ENCODE measurements at places on chromosomes 3 and 15. TPM values are rescaled to one million over a fixed set of nuclear protein-coding genes. Genes with fewer than 3 reads are reported as not detected.

The TLR9 gene
- total RNA-seq, result not detected

DNA sequence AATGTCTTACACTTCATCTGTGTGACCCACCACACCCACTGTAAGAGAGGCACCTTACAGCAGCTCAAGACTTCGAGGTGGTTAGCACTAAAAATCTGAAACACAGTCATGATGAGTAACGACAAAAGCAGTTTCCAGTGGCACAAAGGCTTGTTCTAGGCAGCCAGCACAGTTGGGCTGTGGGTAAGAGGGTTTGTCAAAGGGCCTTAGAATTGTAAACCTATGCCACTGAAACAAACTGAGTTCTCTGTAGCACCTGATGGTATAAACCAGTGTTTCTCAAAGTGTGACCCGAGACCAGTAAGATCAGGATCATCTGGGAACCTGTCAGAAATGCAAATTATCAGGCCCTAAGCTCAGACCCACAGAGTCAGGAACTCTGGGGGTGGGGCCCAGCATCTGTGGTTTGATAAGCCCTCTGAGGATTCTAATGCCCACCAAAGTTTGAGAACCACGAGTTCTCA lies 36.5 kb downstream of the DAPK2 start:
- H3K27me3 ChIP-seq, result no peaks in the 10 kb centered on the region
- no peaks in the 10 kb centered on the region for H3K36me3 ChIP-seq
- H3K4me3 ChIP-seq, result peak overlapping the region; percentile 55
- DNase-seq, result peak; percentile 39
- peak overlapping the region; percentile 87 for H3K27ac ChIP-seq

GRCh38 chr3:42440924-42441323 lies 30.5 kb upstream of the LYZL4 start:
- no peak overlapping the region for H3K27ac ChIP-seq
- H3K4me3 ChIP-seq, result no peak overlapping the region
- no peaks in the 10 kb centered on the region for H3K36me3 ChIP-seq
- H3K27me3 ChIP-seq, result peaks cover 2% of the 10 kb centered on the region
- H3K4me1 ChIP-seq, result no peaks in the 10 kb centered on the region

GRCh38 chr15:90143166-90143655 lies 40.9 kb upstream of the IDH2 start:
- H3K36me3 ChIP-seq, result peaks cover 6% of the 10 kb centered on the region
- DNase-seq, result peak; percentile 59
- peak overlapping the region; percentile 1 for H3K4me3 ChIP-seq

DNA sequence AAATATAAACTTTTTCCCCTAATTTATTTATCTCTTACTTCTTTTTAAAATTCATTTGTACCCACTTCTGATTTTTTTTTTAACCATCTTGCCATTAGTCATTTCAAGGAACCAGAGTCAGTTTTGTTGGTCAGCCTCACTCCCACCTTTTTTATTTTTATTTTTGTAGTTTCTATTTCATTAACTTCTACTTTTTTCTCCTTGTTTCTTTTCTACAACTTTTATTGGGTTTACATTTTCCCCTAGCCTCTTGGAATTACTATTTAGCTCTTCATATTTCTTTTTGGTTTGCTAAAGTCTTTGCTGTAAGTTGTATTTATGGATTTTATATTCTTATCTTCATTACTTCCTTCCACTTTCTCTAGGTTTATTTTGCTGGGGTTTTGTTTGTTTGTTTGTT lies 13.7 kb upstream of the VEPH1 start:
- H3K36me3 ChIP-seq, result no peaks in the 10 kb centered on the region
- no peak overlapping the region for H3K27ac ChIP-seq
- H3K27me3 ChIP-seq, result peaks cover 6% of the 10 kb centered on the region
- no peak for DNase-seq
- H3K4me3 ChIP-seq, result no peak overlapping the region
- no peaks in the 10 kb centered on the region for H3K4me1 ChIP-seq

DNA sequence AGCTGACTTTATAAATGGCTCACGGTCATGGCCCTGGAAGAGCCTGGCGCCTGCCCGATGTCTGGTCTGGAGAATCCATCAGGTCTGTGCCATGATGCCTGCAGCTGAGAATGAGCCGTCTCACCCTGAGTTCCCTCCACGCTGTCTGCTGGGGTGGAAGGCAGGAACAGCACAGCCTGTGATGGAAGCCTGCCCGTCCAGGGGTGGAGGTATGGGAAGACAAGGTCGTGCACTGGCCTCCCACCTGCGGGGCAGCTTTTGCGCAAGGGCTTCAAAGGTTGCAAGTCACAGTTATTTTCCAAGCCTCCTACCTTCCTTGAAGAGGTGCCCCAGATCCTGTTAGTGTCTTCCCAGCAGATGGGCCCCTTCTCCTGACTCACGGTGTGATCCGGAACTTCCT lies 275.5 kb downstream of the FAM43A start:
- no peak for DNase-seq
- H3K36me3 ChIP-seq, result no peaks in the 10 kb centered on the region
- no peaks in the 10 kb centered on the region for H3K27me3 ChIP-seq

The SPTBN5 gene
- total RNA-seq, result 1.2 TPM

The TM4SF18 gene
- total RNA-seq, result not detected

GRCh38 chr3:70308760-70309159 lies 3.7 kb downstream of the MDFIC2 start:
- no peaks in the 10 kb centered on the region for H3K27me3 ChIP-seq
- no peak overlapping the region for H3K4me3 ChIP-seq
- H3K4me1 ChIP-seq, result no peaks in the 10 kb centered on the region
- H3K36me3 ChIP-seq, result no peaks in the 10 kb centered on the region
- H3K27ac ChIP-seq, result no peak overlapping the region

GRCh38 chr15:39230205-39230907 lies 350.5 kb upstream of the THBS1 start:
- DNase-seq, result no peak
- peaks cover 6% of the 10 kb centered on the region for H3K27me3 ChIP-seq
- no peaks in the 10 kb centered on the region for H3K36me3 ChIP-seq
- H3K4me1 ChIP-seq, result no peaks in the 10 kb centered on the region
- H3K27ac ChIP-seq, result no peak overlapping the region

The SLC2A2 gene
- not detected for total RNA-seq

GRCh38 chr15:22992024-22992326 lies 11.8 kb upstream of the CYFIP1 start:
- H3K36me3 ChIP-seq, result peaks cover 10% of the 10 kb centered on the region
- no peak for DNase-seq
- H3K27ac ChIP-seq, result no peak overlapping the region
- no peaks in the 10 kb centered on the region for H3K27me3 ChIP-seq
- no peaks in the 10 kb centered on the region for H3K4me1 ChIP-seq
- no peak overlapping the region for H3K4me3 ChIP-seq

- H3K36me3 ChIP-seq, result no peaks in the 10 kb centered on the region
- H3K4me3 ChIP-seq, result no peak overlapping the region
- DNase-seq, result no peak
- no peaks in the 10 kb centered on the region for H3K4me1 ChIP-seq
Observed at GRCh38 chr15:100245487-100245820, 96.3 kb downstream of the ADAMTS17 start.

DNA sequence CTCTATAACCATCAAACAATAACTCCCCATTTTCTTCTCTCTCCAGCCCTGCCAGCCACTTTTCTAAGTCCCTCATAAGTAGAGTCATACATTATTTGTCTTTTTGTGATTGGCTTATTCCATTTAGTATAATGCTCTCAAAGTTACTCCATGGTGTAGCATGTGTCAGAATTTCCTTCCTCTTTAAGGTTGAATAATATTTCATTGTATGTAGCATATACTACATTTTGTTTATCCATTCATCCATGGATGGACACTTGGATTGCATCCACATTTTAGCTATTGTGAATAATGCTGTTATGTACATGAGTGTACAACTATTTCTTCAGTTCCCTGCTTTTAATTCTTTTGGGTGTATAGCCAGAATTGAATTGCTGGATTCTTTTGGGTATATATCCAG lies 138.4 kb downstream of the ATG7 start:
- peaks cover 30% of the 10 kb centered on the region for H3K36me3 ChIP-seq
- peaks cover 2% of the 10 kb centered on the region for H3K27me3 ChIP-seq
- H3K27ac ChIP-seq, result no peak overlapping the region
- no peak overlapping the region for H3K4me3 ChIP-seq

DNA sequence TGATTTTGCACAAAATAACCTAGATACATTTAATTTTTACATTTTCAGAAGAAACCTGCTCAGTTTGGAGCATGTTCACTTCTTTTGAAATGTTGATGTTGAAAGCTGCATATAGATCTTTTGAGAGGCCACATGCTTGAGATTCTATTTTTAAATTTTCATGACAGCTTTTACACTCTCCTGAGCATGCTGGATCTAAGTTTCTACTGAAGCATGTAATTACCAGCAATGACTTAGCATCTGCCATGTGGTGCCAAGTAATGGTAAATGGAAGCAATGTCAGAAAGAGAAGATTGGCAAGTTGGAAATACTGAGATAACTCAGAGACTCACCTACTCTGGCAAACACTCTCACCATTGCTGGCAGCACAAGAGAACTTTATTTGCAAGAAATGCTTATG lies 310.6 kb downstream of the NSUN3 start:
- no peaks in the 10 kb centered on the region for H3K4me1 ChIP-seq
- DNase-seq, result no peak
- H3K4me3 ChIP-seq, result no peak overlapping the region
- H3K27ac ChIP-seq, result no peak overlapping the region

The TM6SF1 gene
- 4.5 TPM for total RNA-seq

- no peak overlapping the region for H3K27ac ChIP-seq
- peaks cover 22% of the 10 kb centered on the region for H3K36me3 ChIP-seq
- no peak for DNase-seq
- H3K27me3 ChIP-seq, result no peaks in the 10 kb centered on the region
- no peak overlapping the region for H3K4me3 ChIP-seq
- peaks cover 25% of the 10 kb centered on the region for H3K4me1 ChIP-seq
Observed at GRCh38 chr15:52329987-52330386, 34.4 kb upstream of the MYO5C start.

- DNase-seq, result no peak
- H3K27me3 ChIP-seq, result peaks cover 3% of the 10 kb centered on the region
- H3K27ac ChIP-seq, result no peak overlapping the region
- H3K4me3 ChIP-seq, result no peak overlapping the region
Observed at GRCh38 chr3:170623524-170623923, 37.6 kb upstream of the SLC7A14 start.

DNA sequence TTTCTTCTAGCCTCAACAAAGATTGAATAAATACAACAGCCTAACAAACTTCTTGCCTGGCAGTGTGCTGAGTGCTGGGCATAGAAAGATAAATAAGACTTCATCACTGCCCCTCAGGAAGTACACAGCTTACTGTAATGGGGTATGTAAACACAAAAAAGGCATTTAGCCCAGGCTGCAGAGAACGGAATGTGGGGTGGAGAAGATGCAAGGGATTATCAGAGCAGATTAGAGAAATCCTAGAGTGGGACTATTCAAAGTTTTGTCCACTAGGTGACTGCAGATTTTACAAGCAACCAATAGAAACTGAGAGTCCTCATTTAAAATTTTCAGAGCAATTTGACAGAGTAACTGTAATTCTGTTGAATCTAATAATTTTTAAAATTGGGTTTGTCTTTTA lies 35.4 kb upstream of the TSC22D2 start:
- no peak for DNase-seq
- H3K27ac ChIP-seq, result no peak overlapping the region
- H3K4me3 ChIP-seq, result no peak overlapping the region
- H3K4me1 ChIP-seq, result peaks cover 6% of the 10 kb centered on the region

The CHRM5 gene
- total RNA-seq, result not detected

DNA sequence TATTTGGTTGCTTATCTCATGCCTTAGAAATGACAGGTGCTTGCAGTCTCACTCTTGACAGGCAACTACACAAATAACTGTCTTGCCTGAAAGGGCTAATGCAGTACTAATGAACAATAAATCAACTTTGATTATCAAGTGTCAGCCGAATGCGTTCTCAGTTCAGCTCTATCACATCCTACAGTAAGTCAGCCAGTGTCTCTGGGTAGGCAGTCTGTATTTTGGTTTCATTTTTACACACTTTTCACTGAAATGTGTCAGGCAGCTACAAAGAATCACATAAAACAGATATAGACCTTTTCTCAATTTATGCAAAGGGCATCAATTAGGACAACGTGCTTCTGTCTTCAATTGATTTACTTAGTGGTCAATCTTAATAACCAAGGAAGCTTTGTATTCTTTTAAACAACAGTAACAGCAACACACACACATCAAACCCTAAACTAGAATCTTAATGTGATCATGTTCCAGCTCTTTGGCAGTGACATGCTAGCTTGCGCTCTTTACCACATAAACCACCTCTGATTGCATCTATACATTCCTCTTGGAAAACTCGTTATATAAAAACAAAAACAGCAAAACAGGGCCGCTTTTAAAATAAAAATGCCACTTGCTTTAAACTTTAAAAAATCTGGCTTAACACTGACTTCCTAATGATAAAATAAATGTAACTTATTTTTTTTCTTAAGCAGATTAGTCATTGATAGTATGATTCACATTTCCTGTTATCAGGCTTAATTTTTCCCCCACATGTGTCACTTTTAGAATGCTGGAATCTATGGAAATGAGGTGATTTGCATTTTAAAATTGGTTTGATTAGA lies 520.4 kb downstream of the FOXP1 start:
- H3K36me3 ChIP-seq, result peaks cover 15% of the 10 kb centered on the region
- H3K4me1 ChIP-seq, result peaks cover 34% of the 10 kb centered on the region
- DNase-seq, result no peak
- H3K27me3 ChIP-seq, result no peaks in the 10 kb centered on the region
- H3K27ac ChIP-seq, result no peak overlapping the region

DNA sequence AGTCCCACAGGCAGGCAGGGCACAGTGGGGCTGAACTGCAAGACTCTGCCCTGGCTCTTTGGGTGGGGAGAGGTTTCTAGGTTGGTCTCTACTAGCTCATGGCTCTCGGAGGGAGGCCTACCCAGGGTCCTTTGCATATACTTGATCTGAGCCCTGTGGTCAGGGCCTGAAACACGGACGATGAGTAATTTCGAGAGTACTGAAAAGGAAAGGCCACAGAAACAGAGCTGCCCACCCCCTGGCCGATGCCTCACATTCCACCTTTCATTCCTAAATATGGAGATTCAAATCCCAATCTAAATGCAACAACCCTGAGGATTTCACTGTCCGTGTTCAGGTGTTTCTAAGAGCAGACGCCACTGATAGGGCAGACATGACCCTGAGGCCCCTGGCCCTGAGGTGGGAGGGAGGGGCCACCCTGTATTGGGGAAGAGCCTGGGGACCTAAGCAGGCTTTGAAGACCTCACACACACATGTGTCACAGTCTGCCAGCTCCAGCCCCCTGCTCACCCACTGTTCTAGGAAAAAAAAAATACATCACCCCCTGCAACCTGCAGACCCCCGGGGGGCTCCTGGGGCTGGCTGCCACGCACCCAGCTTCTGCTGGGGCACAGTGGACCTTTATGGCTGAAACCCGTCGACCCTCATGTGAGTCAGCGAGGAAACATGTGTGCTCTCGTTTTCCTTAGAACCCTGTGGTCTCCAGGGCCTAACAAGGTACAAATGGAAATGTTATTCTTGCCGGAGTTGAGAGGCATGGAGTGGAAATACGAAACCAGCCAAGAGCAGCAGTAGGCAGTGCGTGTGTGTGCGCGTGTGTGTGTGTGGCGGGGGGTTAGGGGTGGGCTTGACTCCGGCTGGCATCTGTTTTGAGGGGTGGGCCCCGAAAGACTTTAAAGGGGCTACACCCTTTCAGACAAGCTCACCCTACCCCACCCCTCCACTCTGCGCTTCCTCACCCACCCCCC lies 112.7 kb downstream of the CHSY1 start:
- no peaks in the 10 kb centered on the region for H3K27me3 ChIP-seq
- H3K36me3 ChIP-seq, result no peaks in the 10 kb centered on the region
- no peak for DNase-seq
- H3K4me1 ChIP-seq, result peaks cover 48% of the 10 kb centered on the region
